ENCODE measurements at places on chromosomes 12 and 14.

DNA sequence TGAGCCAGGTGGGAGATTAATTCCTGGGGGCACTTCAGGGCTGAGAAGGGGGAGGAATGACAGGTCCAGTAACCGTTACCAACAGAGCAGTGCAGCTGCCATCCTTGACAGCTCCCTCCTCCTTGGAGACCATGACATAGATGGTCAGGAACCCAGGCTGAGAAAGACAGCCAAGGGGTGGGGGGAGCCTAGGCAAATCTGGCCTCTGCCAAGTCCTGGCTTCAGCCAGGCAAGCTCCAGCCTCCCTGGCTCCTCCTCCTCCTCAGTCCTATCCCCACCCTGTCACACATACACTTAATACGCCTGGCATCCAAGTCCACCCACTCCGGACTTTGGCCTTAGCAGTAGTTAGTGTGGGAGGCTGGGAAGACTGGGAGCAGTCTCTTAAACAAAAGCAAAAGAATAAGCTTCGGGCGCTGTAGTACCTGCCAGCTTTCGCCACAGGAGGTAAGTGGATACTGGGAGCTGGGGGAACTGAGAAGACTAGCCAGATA, at the start of gene RDH5:
Gene RDH5 (plus strand): TSS at position 323 of the 494 bp plus-strand sequence. CDS start 792 bp downstream, outside the sequence.
- peak; percentile 94 for DNase-seq

- no peak for DNase-seq
Observed at GRCh38 chr12:70560671-70561070, 76.6 kb downstream of the PTPRB start.

- DNase-seq, result no peak
Observed at GRCh38 chr12:99136516-99136915, 491.4 kb downstream of the APAF1 start.

DNA sequence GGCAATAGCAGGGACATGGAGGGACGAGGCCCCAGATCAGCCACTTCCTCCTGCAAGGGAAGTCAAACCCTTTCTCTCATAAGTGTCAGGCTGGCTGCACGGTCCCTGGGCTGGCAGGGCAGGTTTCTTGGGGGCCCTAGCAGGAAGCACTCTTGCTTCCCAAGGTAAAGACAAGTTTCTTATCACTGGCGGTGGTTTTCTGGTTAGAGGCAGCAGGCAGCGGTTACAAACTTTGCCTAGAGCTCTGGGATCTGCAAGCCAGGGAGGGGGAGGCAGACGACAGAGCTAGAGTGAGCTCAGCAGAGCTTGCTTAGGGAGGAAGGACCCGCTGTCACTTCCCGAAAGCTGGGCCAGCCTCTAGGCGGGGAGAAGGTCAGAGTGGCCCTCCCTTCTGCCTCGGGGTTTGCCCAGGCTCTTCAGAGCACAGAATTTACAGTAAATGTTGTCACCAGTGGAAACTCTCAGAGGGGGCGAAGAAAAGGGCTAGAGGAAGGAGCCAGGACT, 20.4 kb downstream of the BATF start:
- DNase-seq, result peak; percentile 38

- DNase-seq, result no peak
Observed at GRCh38 chr14:95489214-95490137, 27.0 kb downstream of the SYNE3 start.

DNA sequence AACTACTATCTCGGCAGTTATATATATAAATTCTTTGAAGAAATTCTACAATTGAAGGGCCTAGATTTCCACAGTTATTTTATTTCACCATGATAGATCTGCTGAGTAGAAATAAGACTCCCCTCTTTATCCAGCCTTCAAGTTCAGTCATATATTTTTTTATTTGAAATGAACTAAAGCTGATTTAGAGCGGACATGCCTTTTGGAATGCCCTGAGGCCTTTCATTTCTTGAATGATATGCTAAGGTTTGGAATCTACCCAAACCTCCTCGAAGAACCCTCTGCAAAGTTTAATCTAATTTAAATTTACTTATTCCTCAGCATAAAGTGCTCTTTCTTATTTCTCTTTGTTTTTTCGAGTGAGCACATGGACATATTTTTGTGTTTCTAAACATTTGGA, 15.1 kb downstream of the SIX1 start:
- DNase-seq, result no peak

DNA sequence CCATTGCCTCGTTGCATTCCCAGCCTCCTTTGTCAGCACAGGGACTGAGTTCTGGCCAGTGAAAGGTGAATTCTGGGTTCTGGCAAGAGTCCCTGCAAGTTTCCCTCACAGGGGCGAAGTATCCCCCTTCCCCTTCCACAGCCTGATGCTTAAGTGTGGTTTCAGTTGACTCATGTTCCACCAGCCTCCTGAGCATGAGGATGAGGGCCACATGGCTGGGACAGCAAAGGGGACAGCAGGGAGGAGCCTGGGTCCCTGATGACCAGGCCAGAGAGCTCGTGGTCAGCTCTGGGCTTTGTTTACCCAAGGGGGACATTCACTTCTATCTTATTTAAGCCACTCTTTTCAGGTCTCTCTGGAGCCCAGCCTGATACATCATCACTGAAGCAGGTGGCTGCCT, 36.5 kb downstream of the CACNA2D4 start:
- no peak for DNase-seq

DNA sequence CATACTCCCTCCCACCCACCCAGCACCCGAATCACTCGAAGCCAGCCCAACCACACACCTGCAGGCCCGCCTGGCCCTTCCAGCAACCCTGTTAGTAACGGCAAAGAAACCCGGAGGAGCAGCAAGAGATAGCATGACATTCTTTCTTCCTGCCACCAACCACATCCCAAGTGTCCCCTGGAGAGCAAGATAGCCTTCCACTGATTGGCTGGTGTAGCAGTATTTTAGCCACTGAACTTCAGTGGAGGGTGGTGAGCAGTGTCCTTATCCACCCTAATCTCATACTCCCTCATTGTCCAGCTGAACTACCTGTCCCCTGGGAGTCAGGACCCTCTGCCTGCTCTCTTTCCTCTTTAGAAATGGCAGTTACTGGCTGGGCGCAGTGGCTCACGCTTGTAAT, 769 bp upstream of the SLC39A5 start:
- DNase-seq, result no peak

GRCh38 chr14:73896521-73896920, 9.9 kb downstream of the ZNF410 start:
- DNase-seq, result peak; percentile 46

- DNase-seq, result peak; percentile 50
Observed at GRCh38 chr12:110689281-110690126, 589 bp upstream of the HVCN1 start.

DNA sequence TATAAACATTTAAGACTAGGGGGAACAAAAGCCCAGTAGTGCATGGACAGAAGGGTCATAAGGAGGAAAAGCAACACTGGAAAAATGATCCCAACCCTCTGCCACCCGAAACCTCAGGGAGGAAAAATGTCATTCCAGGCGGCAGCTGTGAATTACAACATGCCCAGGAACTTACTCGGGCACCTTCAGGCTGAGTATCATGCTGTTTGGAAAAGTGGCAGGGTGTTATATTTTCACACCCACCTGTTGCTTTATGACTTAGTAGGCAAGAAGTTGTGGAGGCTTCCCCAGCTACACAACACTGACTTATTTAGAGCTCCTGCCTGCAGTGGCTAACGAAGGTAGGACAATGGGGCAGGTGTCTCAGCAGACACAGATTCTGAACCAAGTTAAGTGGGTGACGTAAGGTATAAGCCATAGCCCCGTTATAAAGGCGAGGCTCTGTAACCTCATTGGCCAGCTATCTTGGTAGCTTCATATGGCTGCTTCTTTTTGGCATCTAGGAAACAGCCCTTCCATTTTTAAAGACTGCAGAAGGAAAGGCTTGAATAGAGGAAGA, 96.1 kb upstream of the IFNG-AS1 start:
- DNase-seq, result no peak

DNA sequence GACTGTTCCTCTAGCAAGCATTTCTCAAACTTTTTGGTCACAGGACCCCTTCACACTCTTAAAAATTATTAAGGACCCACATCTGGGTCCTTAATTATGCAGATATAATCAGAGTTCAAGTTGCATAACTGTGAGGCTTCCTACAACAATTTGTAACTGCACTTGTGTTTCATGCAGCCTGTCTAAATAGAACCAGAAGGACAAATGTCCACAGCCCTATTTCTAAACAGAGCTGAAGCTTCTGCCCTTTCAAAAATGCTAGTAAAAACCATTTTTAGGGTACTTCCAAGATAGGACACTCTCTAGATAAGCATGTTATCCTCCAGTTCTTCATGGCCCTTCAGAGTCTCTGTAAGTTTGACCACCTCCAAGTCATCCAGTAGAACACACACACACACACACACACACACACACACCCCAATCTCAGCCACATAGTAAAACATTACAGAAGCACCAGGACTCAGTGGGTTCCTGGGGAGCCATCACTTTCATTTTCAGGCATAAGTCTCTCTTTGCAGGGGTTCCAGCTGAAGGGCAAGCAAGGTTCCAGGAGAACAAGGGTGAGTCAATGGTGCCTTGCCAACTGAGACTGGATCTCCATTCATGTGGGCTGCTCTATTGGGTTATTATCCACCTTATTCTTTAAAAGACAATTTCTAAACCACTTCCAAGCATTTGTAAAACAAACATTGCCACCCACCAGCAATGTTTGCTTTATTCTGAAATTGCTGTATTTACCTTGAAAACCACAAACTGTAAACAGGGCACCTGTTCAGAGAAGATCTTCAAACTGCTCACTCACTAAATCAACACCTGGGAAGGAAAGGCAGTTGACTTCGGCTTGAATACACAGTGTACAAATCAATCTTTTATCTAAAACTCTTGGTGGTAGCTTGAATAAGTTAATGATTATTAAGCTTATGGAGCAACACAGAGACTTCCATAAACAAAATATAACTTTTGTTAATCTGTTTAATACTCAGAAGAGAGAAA, 64.1 kb downstream of the ITPR2 start:
- DNase-seq, result no peak

DNA sequence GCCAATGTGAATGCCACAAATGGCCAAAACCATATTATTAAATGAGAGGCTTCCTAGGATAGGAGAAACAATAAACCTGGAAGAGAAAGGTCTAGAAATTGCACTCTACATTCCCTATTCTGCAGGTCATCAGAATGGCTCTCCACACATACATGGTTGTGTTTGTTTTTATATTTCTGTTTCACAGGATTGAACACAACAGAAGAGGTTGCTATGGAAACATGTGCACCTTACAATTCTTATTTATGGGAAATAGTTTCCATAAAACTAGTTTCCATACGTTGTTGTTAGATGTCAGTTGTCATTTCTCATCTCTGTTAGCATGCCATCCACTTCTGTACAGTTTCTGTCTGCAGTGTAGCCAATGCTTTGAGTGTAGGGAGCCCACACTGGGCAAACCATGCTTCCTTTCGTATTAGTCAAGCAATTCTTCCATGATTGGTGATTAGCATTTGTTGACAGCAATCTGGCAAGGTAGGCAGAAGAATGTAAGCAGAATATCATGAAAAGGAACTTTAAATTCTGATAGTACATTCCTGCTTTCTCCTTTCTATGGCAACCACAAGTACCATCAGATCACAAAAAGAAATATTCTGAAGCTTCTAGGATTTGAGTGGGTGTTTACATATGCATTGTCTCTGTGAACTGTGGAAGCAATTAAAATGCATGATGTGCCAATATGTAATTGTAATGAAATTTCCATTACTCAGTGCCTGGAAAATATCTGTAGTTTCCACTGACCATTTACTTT, 141.6 kb upstream of the AVPR1A start:
- DNase-seq, result no peak

- no peak for DNase-seq
Observed at GRCh38 chr14:105487449-105487985, 831 bp downstream of the CRIP1 start.

- DNase-seq, result no peak
Observed at GRCh38 chr12:53586745-53587144, 39.4 kb downstream of the ATF7 start.

DNA sequence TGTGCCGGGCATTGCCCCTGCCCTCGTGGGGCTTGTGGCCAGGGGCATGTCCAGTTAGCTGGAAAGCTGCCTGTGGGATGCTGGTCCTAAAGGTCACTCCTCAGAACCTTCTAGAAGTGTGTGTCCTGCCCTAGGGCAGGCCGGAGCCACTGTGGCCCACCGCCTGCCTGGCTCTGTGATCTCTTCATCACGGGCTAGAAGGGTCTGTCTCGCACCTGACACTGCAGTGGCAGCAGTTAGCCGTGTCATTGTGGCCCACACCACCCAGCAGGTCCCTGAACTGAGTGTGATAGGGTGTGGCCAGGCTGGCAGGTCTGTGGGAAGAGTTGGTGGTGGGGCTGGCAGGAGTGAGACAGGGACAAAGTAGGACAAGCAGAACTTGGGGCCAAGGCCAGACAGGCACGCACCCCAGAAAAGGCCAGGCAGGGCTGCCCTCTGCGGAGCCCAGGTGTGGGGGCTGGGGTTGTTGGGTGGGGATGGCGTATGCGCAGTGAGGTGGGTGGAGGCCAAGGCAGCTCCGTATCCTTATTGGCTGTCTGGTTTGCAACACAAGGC, 41.2 kb downstream of the ADGRD1 start:
- DNase-seq, result no peak

DNA sequence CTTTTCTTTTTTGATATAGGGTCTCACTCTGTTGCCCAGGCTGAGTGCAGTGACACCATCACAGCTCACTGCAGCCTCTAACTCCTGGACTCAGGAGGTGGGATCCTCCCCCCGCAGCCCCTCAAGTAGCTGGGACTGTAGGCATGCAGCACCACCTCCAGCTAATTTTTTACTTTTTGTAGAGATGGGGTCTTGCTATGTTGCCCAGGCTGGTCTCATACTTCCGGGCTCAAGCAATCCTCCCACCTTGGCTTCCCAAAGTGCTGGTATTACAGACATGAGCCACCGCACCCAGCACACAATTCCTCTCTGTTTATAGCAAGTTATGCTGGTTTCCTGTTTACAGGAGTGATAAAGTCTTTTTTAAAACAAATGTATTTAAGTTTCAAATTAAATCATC, 39.5 kb upstream of the HIF1A start:
- DNase-seq, result no peak

- DNase-seq, result peak; percentile 48
Observed at GRCh38 chr12:119749666-119750065, 81.7 kb downstream of the PRKAB1 start.

- no peak for DNase-seq
Observed at GRCh38 chr14:37991027-37991426, 216.7 kb upstream of the SSTR1 start.

DNA sequence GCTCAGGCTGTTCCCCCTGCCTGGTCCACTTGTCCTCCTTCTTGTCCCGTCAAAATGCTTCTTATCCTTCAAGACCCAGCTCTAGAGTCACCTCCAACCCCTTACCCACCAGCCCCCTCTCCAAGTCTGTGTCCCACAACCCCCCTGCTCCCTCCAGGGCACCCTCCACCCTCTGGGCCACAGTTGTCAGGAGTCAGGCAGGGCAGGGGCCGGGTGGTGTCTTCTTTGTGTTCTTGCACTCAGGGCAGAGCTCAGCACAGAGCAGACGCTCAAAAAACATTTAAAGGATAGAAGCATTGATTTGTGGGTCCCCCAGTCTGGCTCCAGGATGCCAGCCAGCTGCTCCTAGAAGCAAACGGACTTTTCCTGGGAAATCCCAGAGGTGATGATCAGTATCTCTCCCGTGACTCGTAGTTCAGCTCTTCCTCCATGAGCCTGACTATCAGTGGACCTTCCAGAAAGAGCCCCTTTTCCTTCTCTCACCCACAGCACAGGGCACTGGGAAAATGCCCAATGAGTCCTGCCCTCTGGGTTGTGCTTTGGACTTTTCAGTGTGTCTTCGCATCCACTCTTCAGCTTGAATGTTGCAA, 17.2 kb upstream of the BDKRB1 start:
- DNase-seq, result no peak

Measured in GM23248 (cell line).